ENCODE measurements at places on chromosomes 16 and 17.

GRCh38 chr16:55384288-55385247 lies 60.6 kb downstream of the IRX6 start:
- no peak for DNase-seq

- no peak for DNase-seq
Measured at GRCh38 chr17:47295037-47295873, 28.5 kb upstream of the EFCAB13 start.

DNA sequence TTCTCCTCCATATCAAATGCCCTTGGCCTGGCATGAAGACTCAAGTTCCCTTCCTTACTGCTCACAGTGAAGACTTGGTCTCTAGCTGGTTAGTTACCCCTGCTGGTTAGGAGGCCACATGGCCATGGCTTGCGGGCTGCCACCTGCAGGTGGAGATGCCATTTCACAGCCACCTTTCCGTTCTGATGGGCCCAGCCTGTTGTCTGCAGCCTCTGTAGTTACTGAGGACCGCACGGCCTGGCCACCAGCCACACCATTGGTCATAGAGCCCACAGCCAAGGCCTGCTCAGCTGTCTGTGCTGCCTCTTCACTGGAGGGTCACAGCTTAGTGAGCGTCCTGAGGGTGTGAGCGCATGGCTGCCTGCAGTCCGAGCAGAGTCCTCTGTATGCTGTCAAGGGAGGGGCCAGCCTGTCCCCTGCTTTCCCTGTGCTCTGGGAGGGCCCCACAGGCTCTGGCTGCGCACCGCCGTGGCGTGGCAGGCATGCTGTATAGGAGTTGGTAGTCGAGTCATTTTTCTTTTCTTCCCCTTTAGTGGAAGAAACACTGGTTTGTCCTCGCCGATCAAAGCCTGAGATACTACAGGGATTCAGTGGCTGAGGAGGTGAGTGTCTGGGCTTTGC lies 59.2 kb downstream of the PLD6 start:
- no peak for DNase-seq

DNA sequence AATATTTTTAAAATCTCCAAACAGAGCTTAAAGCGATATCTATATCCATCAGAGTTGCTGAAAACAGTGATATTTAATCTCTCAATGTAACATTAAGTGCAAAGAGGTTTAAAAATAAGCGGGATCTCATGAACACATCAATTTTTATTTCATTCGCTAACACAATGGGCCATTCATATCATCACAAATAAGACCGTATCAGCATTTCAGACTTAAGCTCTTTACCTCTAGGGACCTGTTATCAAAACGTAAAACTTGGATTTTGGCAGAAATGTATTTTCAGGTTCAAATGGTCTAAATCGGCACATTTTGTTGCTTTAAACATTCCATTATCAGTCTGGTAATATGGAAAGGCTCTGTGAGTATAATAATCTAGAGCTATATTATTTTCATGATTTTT lies 77.9 kb downstream of the TOX3 start:
- DNase-seq: no peak

- no peak for DNase-seq
Measured at GRCh38 chr17:82881900-82882714, 42.3 kb upstream of the ZNF750 start.

DNA sequence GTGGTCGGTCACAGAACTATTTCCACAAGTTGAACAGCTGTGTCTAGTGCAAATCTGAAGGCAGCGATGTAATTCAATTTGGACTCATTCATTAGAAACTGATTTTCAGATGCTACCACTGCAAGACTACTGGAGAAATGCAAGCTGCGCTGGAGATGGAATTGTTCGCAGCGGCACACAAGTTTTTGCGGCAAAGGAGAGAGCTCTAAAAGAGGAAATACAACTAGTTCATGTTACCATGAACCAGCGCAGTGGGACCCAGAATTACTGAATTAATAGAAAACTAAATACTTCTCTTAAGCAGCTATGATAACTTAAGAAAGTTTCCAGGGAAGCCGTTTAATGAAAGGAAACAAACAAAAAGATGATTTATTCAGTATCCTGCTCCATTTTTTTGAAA lies 1.9 kb downstream of the CREBBP start:
- no peak for DNase-seq

DNA sequence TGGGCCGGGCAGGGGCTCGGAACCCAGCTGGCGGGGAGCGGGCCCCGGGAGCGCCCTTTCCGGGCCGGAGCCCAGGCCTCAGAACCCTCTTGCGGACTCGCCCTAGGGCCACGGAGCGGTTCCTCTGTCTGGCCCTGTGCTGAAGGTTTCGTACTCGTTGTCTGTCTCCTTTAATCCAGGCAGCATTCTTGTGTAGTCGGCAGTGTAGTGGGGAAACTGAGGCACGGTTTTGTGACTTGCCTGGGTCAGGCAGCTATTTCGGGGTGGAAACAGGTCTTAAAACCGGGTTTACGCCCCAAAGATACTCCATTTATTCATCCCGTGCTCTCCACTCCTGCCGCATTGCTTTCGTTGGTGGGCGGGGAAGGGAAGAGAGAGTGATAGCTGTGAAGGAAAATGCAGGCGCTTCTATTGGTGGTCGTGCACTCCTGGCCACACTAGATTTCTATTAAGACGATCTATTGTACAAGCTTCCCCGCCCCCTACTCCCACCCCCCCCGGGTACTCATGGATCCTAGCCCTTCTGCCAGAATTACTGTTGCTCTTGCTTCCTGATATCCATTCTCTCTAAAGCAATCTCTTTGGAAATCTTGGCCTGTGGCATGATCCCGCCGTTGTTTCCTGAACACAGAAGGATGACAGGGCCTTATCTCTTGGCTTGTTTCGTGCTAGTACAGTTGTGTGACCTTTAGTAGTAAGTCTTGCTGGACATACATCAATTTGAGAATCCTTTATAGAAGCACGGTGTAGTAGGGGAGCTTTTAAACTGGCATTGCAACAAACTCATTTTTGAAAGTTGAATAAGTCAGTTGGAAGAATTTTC lies 751 bp downstream of the DCAF7 start:
- DNase-seq: no peak

- no peak for DNase-seq
Measured at GRCh38 chr16:48531011-48531962, 78.7 kb downstream of the N4BP1 start.

- DNase-seq: no peak
Measured at GRCh38 chr17:6413065-6413464, 21.9 kb downstream of the AIPL1 start.

DNA sequence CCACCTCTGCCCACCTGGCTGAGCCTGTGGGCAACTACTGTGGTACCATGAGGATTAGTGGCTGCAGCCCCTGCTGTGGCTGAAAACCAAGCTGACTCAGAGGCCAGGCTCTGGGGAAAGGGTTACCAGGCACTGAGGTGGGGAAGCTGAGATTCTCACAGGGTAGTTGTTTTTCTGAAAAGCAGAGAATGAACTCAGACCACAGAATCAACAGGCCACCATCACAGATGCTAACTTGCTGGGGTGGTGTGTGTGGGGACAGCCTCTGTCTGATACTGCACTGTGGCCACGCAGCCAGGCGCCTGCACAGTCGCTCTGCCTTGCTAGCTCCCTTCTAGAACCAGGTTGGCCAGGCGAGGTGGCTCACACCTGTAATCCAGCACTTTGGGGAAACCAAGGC lies 28.8 kb downstream of the NPLOC4 start:
- DNase-seq: no peak

- no peak for DNase-seq
Measured at GRCh38 chr16:81292936-81293335, 21.8 kb upstream of the GAN start.

DNA sequence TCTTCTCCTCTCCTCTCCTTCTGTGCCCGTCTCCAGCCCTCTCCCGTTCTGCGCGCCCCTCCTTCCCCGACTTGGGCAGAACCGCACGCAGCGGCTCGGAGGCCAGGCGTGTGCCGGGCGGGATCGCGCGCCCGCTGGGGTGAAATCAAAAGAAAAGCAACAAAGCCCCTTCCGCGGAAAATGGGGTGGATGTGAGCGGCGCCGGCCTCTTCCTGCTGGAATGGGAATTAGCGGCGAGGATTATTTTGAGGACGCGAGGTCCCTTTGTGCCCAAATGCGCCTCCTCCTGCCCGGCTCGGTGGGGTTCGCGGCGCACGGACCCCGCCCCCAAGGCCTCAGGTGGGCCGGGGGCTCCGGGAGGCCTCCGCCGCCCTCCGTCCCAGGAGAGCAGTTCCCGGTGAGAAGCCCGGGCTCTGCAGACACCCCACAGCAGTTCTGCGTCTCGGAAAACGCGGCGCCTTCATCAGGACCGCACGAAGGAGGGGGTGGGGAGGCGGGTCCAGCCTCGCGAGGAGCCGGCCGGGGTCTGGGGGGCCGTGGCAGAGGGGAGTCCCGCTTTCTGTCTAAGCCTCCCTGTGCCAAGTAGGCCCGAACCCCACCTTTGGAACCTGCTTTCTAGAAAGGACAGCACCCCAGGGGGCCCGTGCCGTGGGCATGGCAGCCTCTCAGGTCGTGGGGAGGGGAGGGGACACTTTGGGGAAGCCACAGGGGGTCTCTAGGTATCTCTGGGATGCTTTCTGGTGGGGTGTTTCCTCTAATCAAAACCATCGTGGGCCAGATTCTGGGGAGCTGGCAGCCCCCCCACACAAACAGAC lies 91.0 kb upstream of the CBX4 start:
- no peak for DNase-seq

GRCh38 chr16:19963301-19963700 lies 78.7 kb upstream of the GPRC5B start:
- no peak for DNase-seq

DNA sequence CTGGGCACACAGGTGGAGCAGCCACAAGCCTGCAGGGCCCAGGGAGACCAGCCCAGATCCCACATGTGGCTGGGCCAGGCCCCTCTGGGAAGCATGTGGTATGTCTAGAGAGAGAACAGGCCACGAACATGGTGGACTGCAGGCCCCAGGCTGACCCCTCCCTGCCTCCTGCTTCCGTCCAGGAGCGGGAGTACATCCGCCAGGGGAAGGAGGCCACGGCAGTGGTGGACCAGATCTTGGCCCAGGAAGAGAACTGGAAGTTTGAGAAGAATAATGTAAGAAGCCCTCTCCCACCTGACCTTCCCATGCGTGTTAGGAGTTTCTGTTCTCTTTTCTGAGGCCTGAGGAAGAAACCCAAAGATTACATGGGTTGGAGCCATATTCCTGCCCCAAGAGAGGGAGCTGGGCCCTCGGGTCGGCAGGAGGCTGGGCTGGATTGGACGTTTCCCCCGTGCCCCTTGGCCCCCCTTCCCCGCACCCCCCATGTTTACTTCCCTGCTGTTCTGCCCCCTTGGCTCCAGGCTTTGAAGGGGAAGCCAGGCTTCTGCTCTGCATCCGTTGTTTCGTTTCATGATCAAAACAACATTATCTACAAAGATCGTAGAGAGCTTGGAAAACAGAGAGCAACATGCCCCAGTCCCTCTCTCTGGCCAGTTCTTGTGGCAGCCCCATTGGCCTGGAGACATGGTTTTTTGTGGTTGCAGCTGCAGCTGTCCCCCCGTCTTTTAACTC lies 5.7 kb upstream of the TCAP start:
- no peak for DNase-seq

DNA sequence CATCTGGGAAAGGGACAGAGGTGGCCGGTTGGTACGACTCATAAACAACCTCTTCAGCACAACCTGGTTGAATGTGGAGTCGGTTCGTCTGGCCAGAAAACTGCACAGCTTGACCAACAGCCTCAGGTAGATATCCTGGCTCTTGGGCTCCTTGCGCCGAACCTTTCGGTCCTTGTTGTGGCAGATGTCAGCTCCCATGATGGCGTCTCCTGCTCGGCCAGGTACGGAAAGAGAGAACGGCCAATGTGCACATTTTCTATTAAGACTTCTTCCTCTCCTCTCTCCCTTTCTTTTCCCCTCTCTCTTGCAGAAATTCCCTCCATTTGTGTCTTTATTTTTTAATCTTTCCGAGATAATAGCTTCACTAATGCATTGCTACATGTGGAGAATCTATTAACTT lies 41.8 kb upstream of the CNTNAP4 start:
- no peak for DNase-seq

DNA sequence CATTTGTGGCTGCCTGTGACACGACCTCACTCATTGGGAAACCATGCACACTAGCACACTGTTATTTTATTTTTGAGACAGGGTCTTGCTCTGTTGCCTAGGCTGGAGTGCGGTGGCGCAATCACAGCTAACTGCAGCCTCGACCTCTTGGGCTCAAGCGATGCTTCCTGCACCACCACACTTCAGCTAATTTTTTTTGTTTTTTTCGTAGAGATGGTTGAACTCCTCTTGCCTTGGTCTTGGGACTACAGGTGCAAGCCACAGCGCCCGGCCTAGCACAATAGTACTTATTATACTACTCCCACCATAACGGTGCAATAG lies 2.8 kb upstream of the NPTX1 start:
- no peak for DNase-seq

DNA sequence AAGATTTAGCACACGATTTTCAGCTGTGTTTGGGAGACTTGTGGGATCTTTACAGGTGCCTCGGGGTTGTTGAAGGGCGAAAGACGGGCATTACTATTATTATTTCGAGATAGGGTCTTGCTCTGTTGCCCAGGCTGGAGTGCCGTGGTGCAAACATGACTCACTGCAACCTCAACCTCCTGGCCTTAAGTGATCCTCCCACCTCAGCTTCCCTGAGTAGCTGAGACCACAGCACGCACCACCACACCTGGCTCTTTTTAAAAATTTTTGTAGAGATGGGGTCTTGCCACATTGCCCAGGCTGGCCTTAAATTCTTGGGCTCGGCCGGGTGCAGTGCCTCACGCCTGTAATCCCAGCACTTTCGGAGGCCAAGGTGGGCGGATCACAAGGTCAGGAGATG lies 29.7 kb upstream of the PHB1 start:
- no peak for DNase-seq

- DNase-seq: peak; percentile 99
Measured at GRCh38 chr17:2392252-2393173, 8.3 kb downstream of the MNT start.

GRCh38 chr17:81868674-81869220 lies 2.4 kb downstream of the ARHGDIA start:
- no peak for DNase-seq

DNA sequence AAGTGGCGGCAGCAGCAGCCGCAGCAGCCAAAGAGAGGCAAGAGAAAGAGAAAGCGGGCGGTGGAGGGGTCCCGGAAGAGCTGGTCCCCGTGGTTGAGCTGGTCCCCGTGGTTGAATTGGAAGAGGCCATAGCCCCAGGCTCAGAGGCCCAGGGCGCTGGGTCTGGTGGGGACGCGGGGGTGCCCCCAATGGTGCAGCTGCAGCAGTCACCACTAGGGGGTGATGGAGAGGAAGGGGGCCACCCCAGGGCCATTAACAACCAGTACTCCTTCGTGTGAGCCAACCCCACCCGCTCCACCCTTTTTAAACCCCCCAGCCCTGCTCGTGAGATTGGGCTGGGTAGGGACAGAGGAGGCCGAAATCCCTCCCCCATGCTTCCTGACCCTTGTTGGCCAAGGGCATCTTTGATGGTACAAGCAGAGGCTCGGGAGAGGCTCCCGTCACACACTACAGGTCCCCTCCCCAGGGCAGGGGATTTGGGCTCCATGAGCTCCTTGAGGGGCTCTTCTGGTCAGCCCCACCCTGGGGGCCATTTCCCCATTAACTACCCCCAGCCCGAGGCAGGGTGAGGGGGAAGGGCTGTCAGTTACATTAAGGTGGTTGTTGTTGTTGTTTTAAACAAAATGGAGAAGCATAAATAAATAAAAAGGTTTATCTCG lies 4.6 kb upstream of the ATP2A1 start:
- peak; percentile 45 for DNase-seq

GRCh38 chr16:84453061-84453752 lies 51.3 kb downstream of the MEAK7 start:
- DNase-seq: no peak

Data from stimulated activated CD8-positive, alpha-beta memory T cell treated with anti-CD3 and anti-CD28 coated beads, Interleukin-15, amount 100 ng/mL, for 24 hours (primary cell).